ENCODE measurements at places on chromosomes 6 and 20. TPM values are rescaled to one million over a fixed set of nuclear protein-coding genes. Genes with fewer than 3 reads are reported as not detected.
A peak's percentile ranks its signal among the peaks of the same experiment; 100 is the strongest.

Gene TFAP2A
- 25.0 TPM for total RNA-seq

Gene SNAI1
- 0.59 TPM for total RNA-seq

Gene PDE10A
- total RNA-seq = 9.2 TPM

DNA sequence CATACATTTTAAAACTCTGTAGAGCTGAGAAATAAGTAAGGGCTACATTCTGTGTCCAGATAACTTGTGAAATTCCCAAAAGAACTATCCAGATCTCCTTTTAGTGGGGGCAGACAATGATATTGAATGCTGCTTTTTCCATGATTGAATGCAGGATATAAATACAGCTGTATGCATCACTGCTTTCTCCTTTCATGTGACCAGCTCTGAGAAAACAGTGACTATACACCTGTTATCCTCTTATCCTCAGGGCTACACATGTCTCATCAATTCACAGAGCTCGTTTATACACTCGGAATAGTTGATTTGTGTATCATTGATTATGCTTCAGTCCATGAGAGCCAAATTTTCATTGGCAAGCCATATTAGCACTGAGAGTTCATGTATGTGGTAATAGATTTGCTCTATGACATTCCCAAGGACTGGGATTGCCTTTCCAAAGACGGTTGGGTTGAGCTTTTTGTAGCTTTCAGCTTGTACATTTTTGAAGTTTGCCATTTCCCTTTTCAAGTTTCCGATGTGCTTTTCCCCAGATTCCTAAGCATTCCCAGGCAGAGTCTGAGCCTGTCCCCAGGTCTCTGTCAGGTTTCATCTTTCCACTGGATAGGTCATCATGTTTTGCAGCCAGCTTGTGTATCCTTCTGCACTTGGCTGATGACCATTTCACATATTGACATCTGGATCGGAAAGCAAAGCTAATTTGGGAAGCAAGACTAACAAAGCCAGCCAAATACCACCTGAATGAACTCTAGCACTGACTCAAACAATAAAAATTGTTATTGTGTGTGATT, 97.7 kb downstream of the RFX6 start:
- DNase-seq = no peak

DNA sequence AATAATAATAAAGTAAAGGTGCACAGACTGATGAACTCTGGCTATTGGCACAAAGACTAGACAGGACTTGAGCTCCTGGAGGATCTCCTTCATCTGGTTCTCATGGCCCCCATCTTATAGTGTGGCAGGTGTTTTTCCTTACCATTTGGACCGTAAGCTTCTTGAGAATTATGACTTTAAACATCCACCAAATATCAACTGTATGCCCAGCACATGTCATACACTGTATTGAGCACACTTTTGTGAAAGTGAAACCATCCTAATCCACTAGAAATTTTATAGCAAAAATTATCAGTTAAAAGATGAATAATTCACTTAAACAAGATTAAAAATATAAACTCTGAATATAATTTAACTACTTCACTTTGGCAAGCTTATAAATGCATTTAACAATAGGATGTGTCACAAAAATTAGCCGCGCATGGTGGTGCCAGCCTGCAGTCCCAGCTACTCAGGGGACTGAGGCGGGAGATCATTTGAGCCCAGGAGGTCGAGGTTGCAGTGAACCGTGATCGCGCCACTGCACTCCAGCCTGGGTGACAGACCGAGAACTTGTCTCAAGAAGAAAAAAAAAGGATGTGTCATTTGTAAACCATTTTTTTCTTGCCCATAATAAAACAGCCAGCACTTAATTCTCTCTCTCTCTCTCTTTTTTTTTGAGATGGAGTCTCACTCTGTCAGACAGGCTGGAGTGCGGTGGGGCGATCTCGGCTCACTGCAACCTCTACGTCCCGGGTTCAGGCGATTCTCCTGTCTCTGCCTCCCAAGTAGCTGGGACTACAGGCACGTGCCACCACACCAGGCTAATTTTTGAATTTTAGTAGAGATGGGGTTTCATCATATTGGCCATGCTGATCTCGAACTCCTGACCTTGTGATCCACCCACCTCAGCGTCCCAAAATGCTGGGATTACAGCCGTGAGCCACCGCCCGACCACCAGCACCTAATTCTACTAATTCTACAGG, 9.1 kb downstream of the HIVEP2 start:
- DNase-seq = no peak

DNA sequence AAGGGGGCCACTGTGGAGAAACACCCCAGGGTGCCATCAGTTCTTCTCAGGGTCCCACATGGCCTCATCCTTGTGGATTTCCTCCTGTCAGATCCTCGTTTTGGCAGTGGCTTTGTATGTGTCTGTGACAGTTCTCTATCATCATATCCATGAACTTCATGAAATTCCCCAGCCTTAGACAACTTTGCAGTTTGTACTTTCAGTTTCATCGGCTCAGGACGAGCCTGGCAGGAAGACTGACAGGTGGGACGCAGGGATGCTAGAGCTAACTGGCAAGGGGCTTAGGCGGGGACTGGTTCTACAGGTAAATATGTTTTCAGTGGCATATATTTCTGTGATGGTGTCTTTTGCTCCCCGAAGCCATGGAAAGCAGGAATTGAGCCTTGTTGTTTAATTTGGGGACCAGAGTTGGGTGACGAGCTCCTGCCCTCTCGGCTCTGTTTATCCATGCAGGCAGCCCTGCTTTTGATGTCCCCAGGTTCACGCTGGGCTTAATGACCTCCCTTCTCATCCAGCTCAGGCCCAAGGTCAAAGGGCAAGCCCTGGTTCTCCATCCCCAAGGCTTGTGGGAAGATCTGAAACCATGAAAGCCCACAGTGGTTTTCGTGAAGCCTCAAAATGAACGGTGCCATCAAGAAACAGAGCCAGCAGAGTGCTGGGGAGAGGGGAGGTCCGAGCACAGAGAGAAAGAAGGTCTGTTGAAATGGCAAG, 11.2 kb downstream of the SDCBP2 start:
- no peak for DNase-seq

- DNase-seq = no peak
These were observed 108.9 kb downstream of the UST start for GRCh38 chr6:148855744-148856143.

GRCh38 chr20:56845546-56846086, 216.5 kb downstream of the TFAP2C start:
- DNase-seq = peak; percentile 2

DNA sequence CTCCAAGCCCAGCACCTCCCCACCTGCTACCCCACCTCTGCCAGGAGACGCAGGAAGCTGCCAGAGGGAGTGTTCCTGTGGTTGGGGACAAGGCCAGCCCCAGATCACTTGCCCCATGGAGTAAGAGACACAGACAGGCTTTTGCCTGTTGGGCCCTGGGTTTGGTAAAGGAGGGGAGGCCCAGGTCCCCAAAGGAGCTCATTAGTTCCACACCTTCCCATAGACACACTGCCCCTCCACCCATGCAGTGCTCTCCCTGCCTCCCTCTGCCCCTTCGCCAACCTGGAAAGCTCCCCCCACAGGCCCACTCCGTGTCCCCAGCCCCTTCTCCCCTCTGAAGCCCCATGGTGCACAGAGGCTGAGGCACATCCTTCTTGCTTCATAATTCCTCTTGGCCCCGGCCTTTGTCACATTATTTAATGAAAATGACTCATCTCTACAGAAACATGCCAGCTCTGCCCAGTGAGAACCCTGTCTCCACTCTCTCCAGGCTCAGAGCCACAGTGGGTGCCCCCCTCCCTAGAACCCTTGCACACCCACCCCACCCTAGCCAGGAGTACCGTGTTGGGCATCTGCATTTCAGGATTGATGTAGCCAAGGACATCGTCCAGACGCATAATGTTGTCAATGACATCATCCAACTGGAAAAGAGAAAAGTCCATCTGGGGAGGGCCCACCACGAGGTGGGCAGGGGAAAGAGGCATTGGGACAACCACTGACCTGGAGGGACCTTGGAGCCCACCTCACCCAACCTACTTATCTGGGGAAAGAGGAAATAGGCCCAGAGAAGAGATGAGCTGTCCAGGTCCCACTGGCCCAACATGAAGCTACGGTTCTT, 46.0 kb downstream of the TFEB start:
- no peak for DNase-seq

DNA sequence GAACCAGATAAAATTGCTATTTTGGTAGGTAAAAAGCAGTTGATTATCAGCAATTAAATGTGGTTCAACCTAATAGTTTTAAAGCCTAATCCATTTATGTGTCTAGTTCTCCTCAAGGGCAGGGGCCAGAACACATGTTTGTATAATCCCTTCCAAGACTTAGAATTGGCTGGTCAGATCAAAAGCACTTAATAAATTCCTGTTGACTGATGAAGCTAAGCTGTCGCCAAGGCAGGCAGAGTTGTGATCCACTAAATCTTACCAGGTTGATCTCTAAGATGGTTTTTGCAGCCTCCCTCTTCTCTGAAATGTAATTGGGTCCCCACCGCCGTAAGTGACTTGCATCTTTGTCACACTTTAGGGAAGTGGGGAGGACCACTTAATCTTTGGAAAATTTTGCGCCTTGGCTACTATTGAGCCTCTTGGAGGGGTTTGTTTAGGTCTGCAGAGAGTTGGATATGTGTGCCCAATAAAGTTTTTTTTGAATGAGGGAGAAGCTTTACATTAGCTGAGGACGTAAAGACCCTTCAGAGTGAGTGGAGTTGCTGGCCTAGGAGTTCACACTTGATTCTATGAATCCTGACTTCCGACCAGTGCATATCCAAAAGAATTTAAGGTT, 65.9 kb downstream of the PHF20 start:
- DNase-seq = no peak

GRCh38 chr6:166268431-166268830, 39.8 kb downstream of the PRR18 start:
- no peak for DNase-seq

DNA sequence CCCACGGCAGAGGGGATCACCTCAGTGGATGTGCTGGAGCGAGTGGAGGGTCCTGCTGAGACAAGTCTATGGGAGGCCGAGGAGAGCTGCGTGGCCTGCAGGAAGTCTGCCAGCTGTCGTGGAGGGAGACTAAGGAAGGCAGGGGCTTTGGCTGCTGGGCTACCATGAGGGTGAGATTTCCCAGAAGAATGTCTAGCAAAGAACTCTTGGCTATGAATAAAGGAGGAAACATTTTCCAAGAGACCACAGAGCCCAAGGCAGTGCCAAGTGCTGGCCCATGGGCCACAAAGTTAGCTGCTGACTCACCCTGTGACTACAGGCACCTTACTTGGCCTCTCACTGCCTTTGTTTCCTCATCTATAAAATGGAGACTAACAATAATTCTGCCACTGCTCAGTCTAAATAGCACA, 73.4 kb downstream of the PRDM1 start:
- DNase-seq = no peak
